ENCODE measurements at places on chromosomes 5 and 9.

DNA sequence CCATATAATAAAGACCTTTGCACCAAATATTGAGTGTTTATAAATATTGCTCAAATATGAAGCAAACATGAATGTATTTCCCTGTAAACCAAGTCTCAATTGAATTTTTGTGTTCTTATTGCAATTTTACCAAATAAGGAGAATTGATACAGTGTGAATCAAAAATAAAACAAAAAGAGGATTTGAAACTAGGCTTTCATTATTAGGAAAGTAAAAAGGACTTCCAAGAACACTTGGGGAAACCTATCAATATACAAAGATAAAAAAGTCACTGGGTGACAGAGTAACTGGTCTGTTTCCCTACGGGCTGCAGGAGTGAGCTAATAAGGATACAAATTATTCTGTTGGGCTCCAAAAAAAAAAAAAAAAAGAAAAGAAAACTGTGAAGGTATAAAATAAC, 44.8 kb upstream of the SNX2 start:
- DNase-seq, result no peak

GRCh38 chr9:120756531-120756930, 36.7 kb downstream of the FBXW2 start:
- DNase-seq, result no peak

GRCh38 chr5:52757527-52757926, 30.2 kb upstream of the ITGA1 start:
- DNase-seq, result no peak

- DNase-seq, result peak; percentile 97
These were observed 2.5 kb downstream of the ABCA2 start for GRCh38 chr9:137025517-137025966.

- DNase-seq, result no peak
These were observed 233.5 kb upstream of the PCSK5 start for GRCh38 chr9:75657015-75657414.

DNA sequence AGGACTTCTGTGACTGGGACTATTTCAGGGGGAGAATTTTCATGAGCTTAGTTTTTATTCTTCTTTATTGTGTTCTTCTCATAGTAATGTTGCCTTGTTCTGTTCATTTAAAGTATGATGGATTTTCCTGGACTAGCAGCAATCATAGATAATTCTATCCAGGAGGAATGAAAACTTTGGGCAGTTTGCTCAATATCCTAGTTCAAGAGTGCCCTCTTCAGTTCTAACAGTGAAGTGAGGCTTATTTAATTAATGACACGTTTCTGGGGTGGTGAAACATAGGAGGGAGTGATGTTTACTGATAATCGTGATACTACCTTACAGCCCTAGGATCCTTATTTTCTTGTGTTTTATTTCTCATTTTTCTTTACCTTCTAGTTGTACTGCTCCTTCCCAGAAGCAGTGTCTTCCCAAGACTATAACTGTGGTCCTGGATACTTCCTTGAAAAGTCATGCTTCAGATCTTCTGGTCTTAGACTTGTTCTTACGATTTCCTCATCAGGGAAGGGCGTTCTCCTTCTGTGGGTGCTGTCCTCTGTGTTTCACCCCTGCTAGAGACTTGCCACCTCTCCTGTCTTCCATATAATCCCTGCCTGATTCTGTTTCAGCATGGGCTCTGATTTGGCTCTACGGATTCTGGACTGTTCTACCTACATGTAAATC, 57.4 kb downstream of the CFAP95 start:
- peak; percentile 70 for DNase-seq

GRCh38 chr5:41869151-41869723, 988 bp downstream of the OXCT1 start:
- DNase-seq, result peak; percentile 47

DNA sequence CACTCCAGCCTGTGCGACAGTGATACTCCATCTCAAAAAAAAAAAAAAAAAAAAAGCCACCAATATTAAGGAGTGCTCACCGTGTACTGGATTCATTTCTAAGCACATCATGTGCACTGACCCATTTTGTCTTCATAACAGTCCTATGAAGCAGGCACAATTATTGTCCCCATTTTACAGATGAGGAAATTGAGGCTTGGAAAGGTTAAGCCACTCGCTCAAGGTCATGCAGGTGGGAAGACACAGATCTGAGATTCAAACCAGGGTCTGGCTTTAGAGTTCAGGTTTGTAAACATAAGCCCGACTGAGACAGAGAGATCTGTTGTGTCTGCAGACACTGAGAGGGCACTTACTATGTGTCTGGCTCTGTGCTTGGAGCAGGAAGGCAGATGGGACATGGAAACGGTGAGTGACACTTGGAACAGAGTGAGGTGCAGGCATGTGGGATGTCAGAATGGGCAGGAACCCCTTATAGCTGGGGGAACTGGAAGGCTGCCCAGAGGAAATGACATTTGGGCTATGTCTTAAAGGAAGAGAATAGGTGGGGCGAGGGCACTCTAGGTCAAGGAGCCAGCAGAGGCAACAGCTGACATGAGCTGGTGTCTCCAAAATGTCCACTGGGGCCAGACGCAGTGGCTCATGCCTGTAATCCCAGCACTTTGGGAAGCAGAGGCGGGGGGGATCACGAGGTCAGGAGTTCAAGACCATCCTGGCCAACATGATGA, 69.9 kb downstream of the STK10 start:
- DNase-seq, result no peak

- no peak for DNase-seq
These were observed 4.7 kb upstream of the PSMB7 start for GRCh38 chr9:124419832-124420489.

- DNase-seq, result peak; percentile 97
These were observed 171.3 kb downstream of the GDNF start for GRCh38 chr5:37668524-37669047.

DNA sequence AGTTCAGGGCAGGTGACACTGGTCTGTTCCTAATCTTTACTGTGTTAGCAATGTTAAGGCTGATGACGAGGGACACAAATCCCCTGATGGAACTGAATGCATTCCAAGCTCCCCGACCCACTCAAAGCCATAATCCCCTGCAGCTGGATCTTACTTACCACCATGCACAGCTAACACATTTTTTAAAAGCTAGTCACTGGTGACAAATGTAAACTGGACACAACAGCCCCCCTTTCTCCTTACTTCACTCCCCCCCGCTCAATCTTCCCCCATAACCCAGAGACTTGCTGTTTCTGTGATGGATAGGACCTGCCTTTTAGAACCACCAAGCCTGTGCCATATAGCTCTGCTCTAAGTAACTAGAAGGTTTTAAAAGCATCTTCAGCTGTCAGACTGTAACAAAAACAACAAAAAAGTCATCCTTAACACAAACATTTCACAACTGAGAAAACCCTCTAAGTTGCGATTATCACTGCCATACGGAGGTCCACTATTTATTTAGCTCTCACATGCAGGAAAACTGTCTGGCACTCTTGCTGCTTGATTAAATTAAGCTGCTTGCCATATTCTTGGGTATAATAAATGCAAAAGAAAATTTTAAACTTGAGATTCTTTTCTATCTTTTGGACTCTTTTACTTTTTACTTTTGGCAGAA, 44.4 kb downstream of the BNC2 start:
- DNase-seq, result no peak

- no peak for DNase-seq
These were observed 429.7 kb downstream of the KIAA0825 start for GRCh38 chr5:94188725-94189124.

DNA sequence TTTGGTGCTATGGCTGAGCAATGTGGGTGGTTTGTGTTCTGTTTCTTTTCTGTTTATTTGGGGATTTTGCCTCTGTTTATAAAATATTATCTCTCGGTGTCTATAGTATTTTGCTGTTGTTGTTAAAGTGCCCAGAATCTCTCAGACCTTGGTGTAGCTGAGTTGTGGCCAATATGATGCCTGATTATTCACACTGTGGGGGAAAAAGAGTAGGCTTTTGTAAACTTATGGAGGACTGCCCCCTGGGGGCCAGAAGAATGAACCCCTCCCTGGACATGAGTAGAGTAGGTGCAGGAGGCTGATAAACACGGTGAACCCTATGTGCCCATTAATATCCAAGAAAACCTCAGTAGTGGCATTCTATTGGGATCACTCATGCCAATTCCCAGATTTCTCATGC, 49.0 kb upstream of the DPYSL3 start:
- peak; percentile 83 for DNase-seq

DNA sequence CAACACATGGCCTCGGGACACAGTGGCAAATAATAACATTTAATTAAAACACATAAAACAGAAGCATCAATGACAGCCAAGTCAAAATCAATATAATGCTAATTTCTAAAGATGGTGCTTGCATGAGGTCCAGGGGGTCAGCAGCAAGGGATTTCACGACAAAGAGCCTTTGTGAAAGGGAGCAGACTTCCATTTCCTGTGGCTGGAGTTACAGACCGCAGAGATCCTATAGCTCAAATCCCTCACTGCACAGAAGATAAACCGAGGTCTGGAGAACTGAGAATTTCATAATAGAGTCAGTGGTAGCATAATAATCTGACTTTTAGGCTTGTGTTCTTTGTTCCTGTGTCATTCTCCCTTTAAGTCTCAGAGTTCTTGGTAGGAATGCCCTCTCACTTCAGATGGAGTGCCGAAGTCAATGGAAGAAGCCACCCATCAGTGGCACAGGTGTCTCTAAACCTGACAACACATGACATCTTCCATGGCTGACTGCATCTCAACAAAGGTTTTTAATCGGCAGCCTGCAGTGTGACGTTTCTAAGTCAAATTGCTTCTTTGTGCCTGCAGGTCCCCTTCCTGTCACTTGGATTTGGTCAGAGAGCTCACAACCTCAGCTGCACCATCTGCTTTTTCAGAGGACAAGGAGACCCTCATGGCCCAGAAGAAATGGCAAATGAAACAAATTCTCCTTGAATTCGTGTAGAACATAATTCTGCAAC, 67.4 kb downstream of the CARTPT start:
- DNase-seq, result peak; percentile 65

GRCh38 chr9:79565245-79565644, 6.5 kb upstream of the TLE4 start:
- DNase-seq, result peak; percentile 34

GRCh38 chr9:124345751-124346281, 69.4 kb downstream of the PSMB7 start:
- DNase-seq, result no peak

DNA sequence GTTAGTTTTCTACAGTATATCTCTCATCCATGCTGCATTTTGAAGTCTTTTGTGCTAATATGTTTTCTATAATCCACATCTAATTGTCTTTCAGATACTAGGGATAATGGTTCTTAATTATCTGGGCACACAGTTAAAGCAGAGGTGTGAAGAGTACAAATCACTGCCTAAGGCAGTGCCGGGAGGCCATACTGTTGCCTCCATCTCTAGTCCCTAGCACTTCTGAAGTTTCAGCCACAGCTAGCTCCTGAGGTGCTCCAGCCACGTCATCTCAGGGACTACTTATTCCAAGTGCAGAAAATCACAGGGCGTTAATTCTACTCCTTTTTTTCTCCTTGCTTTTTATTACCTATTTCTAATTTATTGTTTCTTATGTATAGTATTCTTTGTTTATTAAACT, 760.0 kb upstream of the FAM174A start:
- no peak for DNase-seq

DNA sequence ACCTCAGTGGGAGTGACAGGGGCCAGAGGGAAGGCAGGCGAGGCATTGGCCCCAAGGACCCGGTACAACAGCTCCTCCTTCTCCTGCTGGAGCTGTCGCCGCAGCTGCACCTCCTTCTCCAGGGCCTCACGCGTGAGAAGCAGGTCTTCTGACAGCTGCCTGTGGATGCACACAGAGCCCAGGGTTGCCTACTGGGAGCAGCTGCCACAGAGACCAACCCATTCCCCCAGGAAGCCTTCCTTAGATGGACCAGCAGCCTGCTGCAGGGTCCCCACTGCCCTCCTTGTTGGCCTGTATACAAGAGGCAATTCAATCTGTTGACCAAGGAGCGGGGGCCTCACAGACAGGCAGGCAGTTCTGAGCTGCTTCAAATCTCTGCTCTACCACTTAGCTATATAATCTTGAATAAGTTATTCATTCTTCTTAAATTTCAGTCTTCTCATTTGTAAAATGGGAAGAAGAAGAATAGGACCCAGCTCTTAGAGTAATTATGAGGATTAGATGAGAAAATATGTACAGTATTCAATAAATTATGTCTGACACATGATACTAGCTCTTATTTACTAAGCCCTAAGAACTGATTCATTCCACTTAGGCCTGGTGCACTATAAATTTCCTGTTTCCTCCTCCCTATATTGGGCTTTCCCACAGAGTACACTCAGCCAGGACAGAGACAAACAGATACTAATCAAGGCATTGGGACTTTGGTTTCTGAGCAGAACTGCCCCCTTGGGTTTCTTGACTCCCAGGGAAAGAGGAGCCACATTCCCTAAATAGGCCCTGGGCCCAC, 26.1 kb upstream of the ANXA6 start:
- peak; percentile 65 for DNase-seq

Measured in DMS53 (cell line).